Effector memory CD8-positive, alpha-beta T cell (primary cell): ENCODE measurements at places on chromosomes 6 and 20.

DNA sequence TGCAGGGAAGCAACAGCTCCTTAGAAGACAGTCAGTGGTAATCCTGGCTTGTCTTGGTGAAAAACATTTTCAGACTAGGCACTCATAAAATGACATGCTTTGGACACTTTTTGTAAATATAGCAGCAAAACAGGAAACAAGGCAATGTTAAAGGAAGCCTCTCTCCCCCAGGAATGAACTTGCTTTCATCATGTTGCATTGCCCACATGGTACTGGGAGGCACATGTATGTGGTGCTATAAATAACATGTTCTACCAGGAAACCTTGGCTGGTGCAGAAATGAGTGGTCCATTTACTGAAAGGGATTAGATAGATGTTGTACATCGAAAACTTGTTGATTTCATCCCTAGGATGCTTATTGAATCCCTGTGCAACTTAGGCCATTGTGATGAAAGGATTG, 121.4 kb upstream of the RREB1 start:
- H3K4me1 ChIP-seq: no peaks in the 10 kb centered on the region
- DNase-seq: no peak
- H3K27ac ChIP-seq: no peak overlapping the region
- H3K27me3 ChIP-seq: peaks cover 13% of the 10 kb centered on the region
- no peak overlapping the region for H3K4me3 ChIP-seq

DNA sequence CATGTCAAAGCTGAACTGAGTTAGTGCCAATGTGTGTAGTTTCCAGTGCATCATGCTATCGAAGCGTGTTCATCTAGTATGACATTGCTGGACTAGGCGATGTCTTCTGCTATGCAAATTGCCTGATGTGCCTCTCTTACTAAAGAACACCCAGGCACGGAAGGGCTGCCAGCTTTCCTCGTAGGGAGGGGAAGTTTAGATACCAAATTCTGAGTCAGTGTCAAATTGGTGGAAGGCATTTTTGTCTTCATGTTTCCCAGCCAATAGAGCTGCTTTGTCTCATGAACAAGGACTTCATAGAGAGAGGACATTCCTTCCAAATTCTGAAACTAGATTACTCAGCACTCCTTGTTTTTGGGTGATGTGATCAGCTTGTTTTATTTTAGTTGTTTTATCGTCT, 320.1 kb downstream of the BTBD3 start:
- H3K27ac ChIP-seq: no peak overlapping the region
- no peaks in the 10 kb centered on the region for H3K4me1 ChIP-seq
- no peaks in the 10 kb centered on the region for H3K27me3 ChIP-seq
- no peak overlapping the region for H3K4me3 ChIP-seq
- no peaks in the 10 kb centered on the region for H3K36me3 ChIP-seq

DNA sequence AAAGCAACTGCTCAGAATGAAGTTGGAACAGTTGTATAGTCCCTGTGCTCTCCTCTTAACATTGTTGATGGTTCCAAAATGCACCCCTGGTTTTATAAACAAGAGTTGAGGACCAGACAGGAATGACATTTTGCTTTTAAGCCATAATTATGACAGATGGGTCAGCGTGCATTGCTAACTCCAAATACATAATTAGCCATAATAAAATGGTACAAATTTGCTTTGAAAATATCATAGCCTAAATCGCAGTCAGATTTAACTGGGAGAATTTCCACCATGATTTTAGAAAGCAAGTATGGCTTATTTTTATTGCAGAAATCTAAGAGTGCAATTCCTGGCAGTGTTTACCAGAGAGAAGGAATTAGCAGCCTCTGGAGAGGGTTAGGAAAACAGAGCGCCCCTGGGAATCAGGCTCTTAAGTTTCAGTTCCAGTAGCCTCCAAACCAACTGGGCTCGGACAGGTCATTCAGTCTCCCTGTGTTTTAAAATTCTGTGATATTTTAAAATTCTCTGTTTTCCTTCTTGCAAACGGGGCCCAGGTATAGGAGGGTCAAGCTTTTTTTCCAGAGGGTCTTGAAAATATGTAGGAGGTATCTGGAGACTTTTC, 302.3 kb downstream of the TBC1D7 start:
- peaks cover 47% of the 10 kb centered on the region for H3K27me3 ChIP-seq
- H3K27ac ChIP-seq: no peak overlapping the region
- H3K36me3 ChIP-seq: peaks cover 2% of the 10 kb centered on the region
- H3K4me3 ChIP-seq: no peak overlapping the region

DNA sequence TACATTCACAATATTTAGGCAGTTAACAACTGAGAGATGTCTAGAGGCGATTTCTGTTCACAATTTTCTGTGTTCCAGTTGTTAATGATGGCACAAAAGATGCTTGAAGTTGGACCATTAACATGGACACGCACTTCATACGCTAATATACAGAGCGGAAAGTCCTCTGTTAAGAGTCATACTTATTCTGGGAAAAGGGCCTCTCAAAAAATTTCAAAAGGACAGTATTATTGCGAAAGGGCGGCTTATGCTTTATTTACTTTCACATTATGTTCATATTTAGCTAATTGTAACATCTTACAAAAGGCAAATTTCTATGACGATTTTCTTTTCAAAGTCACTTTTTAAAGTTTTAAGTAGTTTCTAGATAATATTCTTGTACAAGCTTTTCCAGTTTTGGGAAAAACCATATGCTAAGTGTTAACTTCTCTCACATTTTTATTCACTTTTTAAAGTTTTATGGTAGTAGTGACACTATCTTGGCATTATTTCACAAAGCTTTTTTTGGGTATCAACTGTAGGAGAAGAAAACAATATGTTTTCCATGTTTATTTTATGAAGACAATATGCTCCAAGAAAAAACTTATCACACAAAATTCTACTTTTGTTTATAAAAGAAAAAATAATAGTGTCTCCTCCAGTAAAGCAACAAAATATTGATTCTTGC, 62.3 kb downstream of the MAP7 start:
- no peak overlapping the region for H3K27ac ChIP-seq
- H3K4me1 ChIP-seq: no peaks in the 10 kb centered on the region
- DNase-seq: no peak

DNA sequence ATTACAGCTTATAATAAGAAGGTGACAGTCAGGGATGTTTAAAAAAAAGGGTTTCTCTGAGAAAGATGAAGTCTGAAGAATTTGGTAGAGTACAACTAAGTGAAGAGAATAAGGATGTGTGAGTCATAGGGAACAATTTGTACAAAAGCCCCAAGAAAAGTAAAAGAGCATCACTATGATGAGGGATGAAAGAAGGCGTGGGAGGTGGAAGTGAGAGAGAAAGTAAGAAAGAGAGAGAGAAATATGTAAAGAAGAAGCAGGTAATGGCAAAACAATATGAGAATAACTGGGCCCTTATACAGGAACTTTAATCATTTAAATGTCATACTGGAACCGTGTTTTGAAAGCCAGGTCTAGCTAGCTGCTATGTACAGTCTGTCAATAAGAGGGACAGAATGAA, 179.4 kb downstream of the ASCC3 start:
- H3K36me3 ChIP-seq: no peaks in the 10 kb centered on the region
- no peak overlapping the region for H3K4me3 ChIP-seq
- H3K27me3 ChIP-seq: no peaks in the 10 kb centered on the region
- no peak overlapping the region for H3K27ac ChIP-seq

- H3K4me1 ChIP-seq: no peaks in the 10 kb centered on the region
- no peaks in the 10 kb centered on the region for H3K36me3 ChIP-seq
- DNase-seq: no peak
- no peak overlapping the region for H3K4me3 ChIP-seq
- peaks cover 49% of the 10 kb centered on the region for H3K27me3 ChIP-seq
Observed at GRCh38 chr20:61271312-61272231, 19.5 kb downstream of the CDH4 start.

DNA sequence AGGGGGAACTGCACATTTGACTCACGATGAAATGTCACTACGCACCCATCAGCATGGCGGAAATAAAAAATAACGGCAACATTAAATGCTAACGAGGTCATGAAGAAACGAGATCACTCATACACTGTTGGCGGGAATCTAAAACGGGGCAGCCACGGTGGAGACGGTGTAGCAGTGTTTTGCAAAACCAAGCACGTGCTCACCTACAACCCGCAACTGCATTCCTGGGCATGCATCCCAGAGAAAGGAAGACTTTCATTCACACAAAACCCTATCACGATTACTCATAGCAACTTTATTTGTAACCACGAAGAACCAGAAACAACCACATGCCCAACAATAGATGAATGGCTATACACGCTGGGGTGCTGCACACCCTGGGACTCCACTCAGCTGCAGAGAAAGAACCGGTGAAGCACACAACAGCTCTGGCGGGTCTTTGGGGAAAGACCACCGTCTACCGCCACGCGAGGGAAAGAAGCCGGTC, 77.0 kb downstream of the YTHDF1 start:
- H3K4me1 ChIP-seq: no peaks in the 10 kb centered on the region
- H3K27me3 ChIP-seq: peaks cover 59% of the 10 kb centered on the region
- H3K36me3 ChIP-seq: no peaks in the 10 kb centered on the region
- H3K27ac ChIP-seq: no peak overlapping the region

DNA sequence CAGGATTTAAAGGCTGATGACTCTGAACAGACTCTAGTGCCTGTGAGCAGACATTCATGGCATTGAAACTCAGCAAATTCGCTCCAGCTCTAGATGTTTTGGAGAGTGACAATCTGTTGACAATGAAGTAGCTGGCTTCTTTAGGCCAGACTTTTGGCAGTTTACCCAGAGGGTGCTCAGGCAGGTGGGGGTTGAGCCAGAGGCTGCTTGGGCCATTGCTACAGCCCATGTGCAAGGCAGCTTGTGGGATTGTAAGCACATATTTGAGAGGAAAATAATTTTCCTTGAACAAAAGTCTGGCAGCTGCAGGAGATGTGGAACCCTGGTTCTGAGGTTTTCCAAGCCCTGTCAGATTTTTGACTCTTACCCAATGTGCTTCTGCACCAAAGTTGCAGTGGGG, 311.6 kb downstream of the CDC5L start:
- H3K27me3 ChIP-seq: no peaks in the 10 kb centered on the region
- peaks cover 4% of the 10 kb centered on the region for H3K4me1 ChIP-seq
- H3K27ac ChIP-seq: no peak overlapping the region
- DNase-seq: no peak

- peaks cover 15% of the 10 kb centered on the region for H3K27me3 ChIP-seq
- no peak for DNase-seq
- no peak overlapping the region for H3K4me3 ChIP-seq
- no peak overlapping the region for H3K27ac ChIP-seq
Observed at GRCh38 chr20:1702855-1703254, 45.3 kb upstream of the SIRPG start.

- H3K4me1 ChIP-seq: peaks cover 37% of the 10 kb centered on the region
- H3K27ac ChIP-seq: peak overlapping the region; percentile 98
- peak overlapping the region; percentile 94 for H3K4me3 ChIP-seq
- peaks cover 58% of the 10 kb centered on the region for H3K36me3 ChIP-seq
Observed at GRCh38 chr6:132812255-132812732, 2.1 kb upstream of the RPS12 start.

DNA sequence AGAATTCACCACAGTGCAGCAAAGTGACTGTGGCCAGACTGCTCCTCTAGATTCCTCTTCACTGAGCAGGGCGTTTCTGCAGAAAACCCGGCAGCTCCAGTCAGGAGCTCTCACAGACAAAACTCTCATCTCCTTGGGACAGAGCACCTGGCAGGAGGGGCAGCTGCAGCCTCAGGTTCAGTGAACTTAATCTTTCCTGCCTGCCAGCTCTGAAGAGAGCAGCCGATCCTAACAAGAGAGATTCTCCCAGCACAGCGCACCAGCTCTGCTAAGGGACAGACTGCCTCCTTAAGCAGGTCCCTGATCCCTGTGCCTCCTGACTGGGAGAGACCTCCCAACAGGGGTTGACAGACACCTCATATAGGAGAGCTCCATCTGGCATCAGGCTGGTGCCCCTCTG, 1065.5 kb downstream of the GRIK2 start:
- no peak overlapping the region for H3K4me3 ChIP-seq
- H3K4me1 ChIP-seq: no peaks in the 10 kb centered on the region
- H3K27ac ChIP-seq: no peak overlapping the region
- no peaks in the 10 kb centered on the region for H3K27me3 ChIP-seq
- DNase-seq: no peak

DNA sequence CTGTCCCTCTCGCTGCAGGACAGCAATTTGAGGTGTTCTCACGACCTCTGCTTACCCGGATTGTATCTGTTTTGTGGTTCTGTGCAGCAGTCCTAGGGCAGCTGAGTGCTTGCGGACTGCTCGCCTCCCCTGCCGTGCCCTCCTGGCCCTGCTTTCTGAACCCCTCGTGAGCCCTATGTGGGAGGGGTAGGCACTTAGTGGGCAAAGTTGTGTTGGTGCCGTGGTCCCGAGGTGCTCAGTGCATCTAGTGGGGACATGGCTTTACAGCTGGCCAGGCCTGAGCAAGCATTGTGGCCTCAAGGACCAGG, 5.2 kb downstream of the TMEM181 start:
- H3K27ac ChIP-seq: peak overlapping the region; percentile 88
- DNase-seq: no peak
- peaks cover 90% of the 10 kb centered on the region for H3K4me1 ChIP-seq

GRCh38 chr6:67698534-67698933, 936.5 kb upstream of the ADGRB3 start:
- no peak overlapping the region for H3K27ac ChIP-seq
- H3K4me1 ChIP-seq: no peaks in the 10 kb centered on the region
- H3K27me3 ChIP-seq: no peaks in the 10 kb centered on the region
- H3K4me3 ChIP-seq: no peak overlapping the region
- no peaks in the 10 kb centered on the region for H3K36me3 ChIP-seq

- no peak overlapping the region for H3K27ac ChIP-seq
- DNase-seq: no peak
- no peak overlapping the region for H3K4me3 ChIP-seq
- peaks cover 51% of the 10 kb centered on the region for H3K27me3 ChIP-seq
- H3K36me3 ChIP-seq: no peaks in the 10 kb centered on the region
Observed at GRCh38 chr20:52683761-52684160, 288.4 kb upstream of the TSHZ2 start.

GRCh38 chr6:135115411-135115810, 60.8 kb upstream of the HBS1L start:
- no peaks in the 10 kb centered on the region for H3K36me3 ChIP-seq
- H3K27ac ChIP-seq: no peak overlapping the region
- peaks cover 42% of the 10 kb centered on the region for H3K27me3 ChIP-seq
- H3K4me3 ChIP-seq: no peak overlapping the region

- no peaks in the 10 kb centered on the region for H3K4me1 ChIP-seq
- DNase-seq: no peak
- no peaks in the 10 kb centered on the region for H3K36me3 ChIP-seq
- H3K4me3 ChIP-seq: no peak overlapping the region
- H3K27ac ChIP-seq: no peak overlapping the region
Observed at GRCh38 chr6:18823782-18824386, 436.7 kb downstream of the RNF144B start.

DNA sequence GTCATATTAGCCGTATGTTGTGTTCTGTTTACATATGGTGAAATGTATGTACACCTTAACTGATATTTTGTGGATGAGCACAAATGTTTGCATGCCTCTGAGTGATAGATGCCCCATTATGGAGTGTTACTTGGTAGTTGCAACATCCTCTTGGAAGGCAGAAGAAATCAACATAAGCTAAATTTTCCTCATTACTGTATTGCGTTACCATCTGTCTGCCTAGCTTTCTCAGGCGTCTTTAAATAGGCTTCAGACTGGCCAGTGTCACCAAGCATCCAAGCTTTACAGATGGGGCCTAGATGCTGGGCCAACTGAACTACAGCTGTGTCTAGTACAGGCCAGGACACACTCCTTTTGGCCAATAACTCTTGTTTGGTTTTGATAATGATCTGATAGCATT, 250.6 kb downstream of the SAMD5 start:
- H3K36me3 ChIP-seq: no peaks in the 10 kb centered on the region
- DNase-seq: no peak
- no peaks in the 10 kb centered on the region for H3K4me1 ChIP-seq
- H3K27me3 ChIP-seq: no peaks in the 10 kb centered on the region
- no peak overlapping the region for H3K27ac ChIP-seq
- H3K4me3 ChIP-seq: no peak overlapping the region

- H3K27me3 ChIP-seq: no peaks in the 10 kb centered on the region
- H3K27ac ChIP-seq: peak overlapping the region; percentile 96
- DNase-seq: peak; percentile 56
- peaks cover 36% of the 10 kb centered on the region for H3K36me3 ChIP-seq
- peaks cover 77% of the 10 kb centered on the region for H3K4me1 ChIP-seq
- peak overlapping the region; percentile 93 for H3K4me3 ChIP-seq
Observed at GRCh38 chr20:41138475-41139226, 1.3 kb downstream of the PLCG1 start.
